Uterus (tissue), 4 donors: ENCODE measurements at places on chromosomes 16 and 17.

DNA sequence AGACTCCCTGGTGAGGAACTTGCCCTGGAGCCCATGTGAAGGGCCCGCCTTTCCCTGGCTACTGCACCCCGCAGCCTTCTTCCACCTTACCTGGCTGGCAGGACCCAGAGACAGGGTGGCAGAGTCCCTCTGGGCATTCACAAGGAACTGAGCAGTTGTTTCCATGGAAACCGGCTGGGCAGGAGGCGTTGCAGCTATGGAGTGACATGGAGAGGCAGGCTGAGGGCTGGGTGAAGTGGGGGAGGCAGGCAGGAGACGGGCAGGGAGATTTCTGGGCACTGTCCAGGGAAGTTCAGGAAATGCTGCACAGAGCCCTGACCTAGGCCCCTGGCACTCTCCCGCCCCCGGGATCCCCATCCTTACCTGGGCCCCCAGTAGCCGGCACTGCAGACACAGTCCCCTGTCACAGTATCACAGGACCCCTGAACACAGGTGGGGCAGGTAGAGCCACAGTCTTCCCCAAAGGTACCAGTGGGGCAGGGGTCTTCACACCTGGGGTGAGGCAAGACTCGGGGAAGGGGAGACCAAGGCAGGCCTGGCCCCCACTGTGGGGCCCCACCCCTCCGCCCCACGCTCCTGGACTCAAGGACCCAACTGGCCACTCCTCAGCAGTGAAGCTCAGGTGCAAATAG, 5.9 kb downstream of the SCARF1 start:
- DNase-seq, result no peak

DNA sequence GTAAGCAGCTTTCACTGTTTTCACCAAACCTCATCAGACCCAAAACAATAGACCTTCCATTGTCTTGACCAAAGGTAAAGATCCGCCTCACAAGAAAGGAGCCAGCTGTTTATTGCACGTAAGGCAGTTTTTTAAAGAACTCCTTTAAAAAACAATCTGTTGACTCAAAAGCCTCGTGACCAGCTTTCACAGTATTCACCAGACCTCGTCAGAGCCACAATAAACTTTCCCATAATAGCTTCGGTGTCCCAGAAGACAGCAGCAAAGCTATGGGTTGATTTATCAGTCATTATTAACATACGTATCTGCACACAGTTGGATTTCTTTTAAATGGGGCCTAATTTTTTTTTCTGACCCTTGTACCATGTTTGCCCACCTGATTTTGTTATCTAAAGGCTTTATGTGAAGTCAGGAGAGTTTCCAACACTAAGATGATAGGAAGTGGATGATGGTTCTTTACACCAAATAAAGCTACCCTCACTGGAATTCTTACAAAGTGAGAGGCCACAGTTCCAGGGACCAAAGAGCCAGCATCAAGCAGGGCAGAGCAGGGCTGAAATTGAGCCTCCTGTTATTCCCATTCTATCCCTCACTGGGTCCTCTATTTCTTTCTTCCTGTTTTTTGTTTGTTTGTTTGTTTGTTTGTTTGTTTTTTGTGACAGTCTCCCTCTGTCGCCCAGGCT, 17.6 kb upstream of the HELZ start:
- DNase-seq, result no peak

DNA sequence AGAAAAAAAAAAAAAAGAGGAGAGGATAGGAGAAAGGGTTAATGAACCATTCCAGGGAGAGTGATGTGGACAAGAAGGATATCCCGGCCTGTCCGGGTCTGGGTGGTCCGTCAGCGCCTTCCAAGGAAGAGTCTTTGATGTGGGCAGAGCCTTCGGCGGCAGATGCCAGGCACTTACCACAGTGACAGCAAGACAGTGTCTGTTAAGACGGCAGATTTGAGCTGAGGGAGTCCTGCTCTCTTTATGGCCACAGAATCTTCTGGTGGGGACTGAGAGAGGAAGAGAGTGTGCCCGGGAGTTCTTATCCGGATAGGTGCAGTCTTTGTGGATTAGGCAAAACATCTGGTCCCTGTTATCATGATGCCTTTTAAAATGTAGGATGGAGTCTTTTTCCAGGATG, 95.2 kb downstream of the ZDHHC7 start:
- no peak for DNase-seq

GRCh38 chr16:84548508-84548907, 44.0 kb upstream of the MEAK7 start:
- no peak for DNase-seq

DNA sequence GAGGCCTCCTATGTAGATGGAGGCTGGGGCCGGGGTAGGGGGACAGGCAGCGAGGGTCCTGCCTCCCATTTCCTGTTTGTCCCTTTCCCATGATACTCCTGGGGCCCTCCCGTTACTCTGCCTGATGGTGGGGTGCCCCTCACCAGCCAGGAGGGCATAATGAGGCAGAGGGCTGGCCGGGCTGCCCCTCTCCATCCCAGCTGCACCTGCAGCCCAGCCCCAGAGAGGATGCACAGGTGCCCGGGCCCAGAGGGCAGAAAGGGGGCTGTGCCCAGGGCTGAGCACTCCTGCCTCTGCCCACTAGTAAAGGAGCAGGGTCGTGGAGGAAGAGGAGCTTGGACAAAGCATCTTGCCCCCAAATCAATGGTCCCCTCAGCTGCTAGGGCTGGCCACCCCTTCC, 10.4 kb downstream of the ADAM11 start:
- DNase-seq, result no peak

- peak; percentile 23 for DNase-seq
Measured at GRCh38 chr16:12153662-12154061, 177.1 kb downstream of the SNX29 start.

DNA sequence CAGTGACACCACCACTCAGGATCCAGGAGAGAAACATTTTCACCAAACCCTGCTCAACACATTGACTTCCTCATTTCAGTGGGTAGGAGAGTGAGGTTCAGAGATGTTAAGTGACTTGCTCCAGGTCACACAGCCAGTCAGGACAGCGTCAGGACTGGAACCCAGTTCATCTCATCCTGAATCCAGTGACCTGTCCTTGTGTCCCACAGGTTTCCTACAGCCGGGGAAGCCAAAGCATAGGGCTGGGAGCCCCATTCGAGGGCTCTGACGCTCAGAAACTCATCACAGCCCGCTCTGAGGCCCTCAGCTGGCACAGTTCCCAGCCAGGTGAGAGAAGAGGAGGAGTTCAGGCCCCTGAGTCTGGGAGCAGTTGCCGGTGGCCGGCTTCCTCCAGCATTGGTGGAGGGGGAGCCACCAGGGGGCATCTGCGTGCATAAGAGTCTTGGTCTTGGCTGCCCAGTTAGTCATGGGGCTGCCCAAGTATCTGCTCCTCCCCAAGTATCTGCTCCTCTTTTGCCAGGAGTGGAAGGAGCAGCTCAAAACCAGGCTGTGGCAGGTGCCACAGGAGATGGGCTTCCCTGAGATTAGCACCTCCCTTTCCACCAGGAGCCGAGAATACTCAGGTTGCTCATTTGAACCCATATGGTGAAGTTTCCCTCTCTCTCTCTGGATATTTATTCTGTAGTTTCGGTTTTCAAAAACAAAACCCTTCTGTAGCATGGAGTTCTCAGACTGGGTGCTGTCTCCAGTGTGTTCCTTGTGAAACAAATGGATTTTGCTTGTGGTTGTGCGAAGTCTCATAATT, 56.0 kb downstream of the TNFRSF13B start:
- no peak for DNase-seq
